Activated T-cell treated with anti-CD3 and anti-CD28 coated beads for 1 hour (primary cell): ENCODE measurements at places on chromosomes 16 and 17.

GRCh38 chr17:62627219-62627903 lies at the start of gene MRC2:
Gene MRC2 (plus strand): TSS chr17:62627670. CDS start chr17:62627803, 133 bp downstream.
- DNase-seq: no peak

GRCh38 chr17:40608061-40608581 lies 39.5 kb downstream of the SMARCE1 start:
- DNase-seq: no peak

DNA sequence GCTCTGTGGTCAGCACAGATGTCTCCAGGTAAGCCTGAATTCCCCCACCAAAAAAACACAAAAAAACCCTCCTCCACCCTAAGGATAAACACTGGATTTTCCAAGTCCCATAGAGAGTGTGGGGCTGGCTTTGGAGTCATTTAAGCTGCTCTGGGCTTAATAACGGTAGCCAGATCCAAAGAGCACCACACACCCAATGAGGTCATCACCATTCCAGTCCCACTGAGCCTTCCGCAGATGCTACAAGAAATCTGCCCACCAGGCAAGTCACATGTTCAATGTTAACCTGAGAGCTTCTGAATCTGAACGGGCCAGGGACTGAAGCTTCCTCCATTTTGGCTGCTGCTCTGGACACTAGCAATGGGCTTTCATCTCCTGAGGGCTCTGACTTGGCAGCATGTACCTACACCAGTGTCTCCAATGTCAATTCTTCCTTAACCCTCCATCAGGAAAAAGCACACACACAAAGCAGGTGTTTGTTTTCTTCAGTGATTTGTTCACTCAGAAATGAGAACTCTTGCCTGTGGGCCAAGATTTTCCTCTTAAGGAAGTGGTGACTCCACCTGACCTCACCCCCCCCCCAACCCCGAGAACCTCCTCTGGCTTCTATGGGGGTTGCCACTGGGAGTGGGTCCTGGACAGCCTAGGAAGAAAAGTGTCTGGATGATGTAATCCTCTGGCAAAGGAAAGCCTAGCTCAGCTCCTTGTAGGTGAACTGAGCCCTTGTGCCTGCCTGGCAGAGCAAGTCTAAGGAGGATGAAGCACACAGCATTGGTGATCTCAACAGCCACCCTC lies 220.1 kb downstream of the FOXL1 start:
- no peak for DNase-seq

GRCh38 chr17:74158761-74159160 lies 44.7 kb upstream of the RPL38 start:
- no peak for DNase-seq

GRCh38 chr17:72093707-72094106 lies 27.1 kb upstream of the SOX9 start:
- DNase-seq: no peak

DNA sequence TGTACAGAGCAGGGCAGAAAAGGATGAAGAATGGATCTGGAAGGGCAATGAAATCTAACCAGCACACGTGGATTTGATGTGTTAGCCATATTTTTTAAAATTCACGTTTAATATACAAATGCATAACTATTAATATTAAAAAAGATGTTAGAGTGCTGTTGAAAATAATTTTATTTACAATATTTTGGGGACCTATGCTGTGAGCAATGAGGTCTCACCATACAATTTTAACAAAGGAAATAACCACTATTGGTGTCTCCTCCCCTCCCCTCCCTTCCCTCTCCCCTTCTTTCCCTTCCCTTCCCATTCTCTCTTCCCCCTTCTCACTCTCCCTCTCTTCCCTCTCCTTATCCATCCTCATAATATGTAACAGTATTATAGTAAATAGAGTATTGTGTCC lies 64.2 kb upstream of the GPR139 start:
- no peak for DNase-seq

GRCh38 chr17:31609996-31610910 lies 218.8 kb downstream of the RAB11FIP4 start:
- DNase-seq: no peak

DNA sequence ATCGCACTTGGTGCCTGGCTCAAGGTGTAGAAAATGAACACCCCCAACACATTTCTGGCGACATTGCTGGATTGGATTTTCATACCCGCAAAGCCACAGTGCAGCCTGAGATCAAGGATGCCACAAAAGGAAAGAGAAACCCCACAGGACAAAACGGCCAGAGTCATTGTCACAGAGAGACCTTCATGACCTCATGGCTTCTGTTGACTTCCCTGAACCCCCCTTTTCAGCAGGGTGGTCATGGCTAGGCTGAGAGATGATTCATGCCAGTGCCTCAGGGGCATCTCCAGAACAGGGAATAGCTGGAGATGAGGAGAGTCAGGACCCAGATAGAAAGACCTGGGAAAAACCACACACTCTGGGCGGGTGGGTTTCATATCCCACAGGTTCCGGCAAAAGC lies 122.0 kb downstream of the C16orf95 start:
- no peak for DNase-seq

DNA sequence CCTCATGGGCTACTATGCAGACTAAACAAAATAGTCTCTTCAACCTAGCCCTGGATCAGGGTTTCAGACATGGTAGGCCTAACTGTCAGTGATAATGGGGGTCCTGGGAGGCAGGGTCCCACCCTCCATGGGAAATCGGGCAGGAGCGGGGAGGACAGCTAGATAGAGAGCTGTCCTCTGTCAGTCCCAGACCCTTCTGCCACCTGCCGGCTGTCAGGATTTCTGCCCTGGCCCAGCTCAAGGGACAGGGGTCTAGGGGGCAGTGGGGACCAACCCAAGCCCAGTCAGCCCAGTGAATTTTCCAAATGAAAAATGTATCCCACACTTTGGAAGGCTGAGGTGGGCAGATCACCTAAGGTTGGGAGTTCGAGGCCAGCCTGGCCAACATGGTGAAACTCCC lies 5.3 kb downstream of the CA7 start:
- no peak for DNase-seq

DNA sequence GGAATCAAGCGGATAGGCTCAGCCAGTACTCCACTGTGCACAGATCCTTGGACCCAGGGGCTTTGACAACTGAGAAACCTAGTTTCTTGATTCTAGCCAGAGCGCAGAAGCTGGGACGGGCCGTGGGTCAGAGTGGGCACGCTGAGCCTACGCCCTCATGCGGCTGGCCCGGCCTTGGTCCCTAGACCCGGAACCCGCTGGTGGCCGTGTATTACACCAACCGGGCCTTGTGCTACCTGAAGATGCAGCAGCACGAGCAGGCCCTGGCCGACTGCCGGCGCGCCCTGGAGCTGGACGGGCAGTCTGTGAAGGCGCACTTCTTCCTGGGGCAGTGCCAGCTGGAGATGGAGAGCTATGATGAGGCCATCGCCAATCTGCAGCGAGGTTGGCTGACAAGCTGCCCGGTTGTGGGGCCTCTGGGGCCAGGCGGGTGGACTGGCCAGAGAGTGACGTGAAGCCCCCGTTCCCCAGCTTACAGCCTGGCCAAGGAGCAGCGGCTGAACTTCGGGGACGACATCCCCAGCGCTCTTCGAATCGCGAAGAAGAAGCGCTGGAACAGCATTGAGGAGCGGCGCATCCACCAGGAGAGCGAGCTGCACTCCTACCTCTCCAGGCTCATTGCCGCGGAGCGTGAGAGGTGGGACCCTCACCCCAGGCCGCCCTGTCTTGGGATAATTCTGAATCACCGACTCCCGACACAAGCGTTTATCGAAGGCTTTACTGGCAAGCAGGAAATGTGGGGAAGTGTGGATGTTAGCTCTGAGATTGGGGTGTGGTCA lies 946 bp downstream of the STUB1 start:
- no peak for DNase-seq

DNA sequence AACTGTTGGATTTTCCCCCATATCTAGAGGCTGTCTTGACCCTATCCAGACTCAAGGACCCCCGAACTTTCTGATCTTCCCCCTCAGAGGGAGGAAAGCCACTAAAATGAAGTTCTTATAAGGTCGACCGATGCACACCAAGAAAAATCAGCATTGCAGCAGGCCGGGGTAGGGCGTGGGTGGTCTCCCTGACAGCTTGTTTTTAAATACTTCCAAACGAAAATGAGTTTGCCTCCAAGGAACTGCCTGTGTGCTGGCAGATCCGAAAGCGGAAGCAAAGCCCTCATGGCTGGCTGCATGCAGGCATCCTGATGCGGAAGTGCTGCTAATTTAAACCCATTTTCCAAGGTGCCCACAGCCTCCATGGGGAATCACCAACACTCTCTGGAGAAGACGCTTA lies 374.3 kb upstream of the XYLT1 start:
- DNase-seq: no peak

- DNase-seq: no peak
These were observed 46.3 kb downstream of the ZNF18 start for GRCh38 chr17:11950771-11951519.

DNA sequence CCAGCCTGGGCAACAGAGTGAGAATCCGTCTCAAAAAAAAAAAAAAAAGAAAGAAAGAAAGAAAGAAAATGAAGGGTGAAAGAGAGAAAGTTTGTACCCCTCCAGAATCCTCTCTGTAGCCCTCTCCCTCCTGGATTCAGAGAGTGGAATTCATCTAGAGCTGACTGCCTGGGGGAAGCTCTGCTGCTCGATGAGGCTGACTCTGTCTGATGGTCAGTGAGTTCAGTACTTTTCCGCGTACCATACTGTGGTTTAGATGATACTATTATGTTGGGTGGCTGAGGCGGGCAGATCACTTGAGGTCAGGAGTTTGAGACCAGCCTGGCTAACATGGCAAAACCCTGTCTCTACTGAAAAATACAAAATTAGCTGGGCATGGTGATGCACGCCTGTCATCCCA lies 14.8 kb downstream of the TMEM94 start:
- no peak for DNase-seq

DNA sequence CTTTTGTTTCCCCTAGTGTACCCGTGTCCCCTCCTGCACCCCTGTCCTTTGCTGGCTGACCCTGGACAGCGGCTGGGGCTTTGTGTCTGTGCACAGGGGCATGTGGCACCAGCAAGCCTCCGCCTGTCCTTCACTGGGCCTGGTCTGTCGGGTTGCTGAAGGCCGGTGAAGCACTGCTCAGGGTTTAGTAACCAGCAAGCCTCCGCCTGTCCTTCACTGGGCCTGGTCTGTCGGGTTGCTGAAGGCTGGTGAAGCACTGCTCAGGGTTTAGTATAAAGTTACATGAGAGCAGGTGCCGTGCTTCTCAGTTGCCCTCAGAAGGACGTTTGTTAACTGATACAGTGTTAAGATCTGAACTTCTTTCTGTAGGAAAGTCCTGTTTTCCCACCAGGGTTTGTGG lies 33.8 kb downstream of the DEF8 start:
- no peak for DNase-seq

DNA sequence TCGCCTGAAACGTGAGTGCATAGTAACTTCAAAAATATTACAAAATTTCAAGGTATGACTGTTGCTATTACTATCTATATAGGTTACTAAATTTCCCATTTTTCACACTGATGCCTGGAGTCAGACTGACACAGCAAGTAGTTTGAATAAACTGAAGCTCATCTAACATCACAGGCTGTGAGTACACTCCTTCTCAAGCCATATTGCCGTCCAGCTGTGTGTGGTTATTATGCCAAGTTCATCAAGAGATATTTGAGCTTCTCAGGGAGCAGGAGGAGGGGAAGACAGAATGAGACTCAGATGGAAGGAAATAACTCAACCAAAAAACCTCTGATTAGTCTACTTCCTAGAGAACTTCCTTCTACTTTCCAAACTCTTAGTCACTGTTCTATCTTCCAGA lies 473.9 kb downstream of the TOX3 start:
- no peak for DNase-seq

DNA sequence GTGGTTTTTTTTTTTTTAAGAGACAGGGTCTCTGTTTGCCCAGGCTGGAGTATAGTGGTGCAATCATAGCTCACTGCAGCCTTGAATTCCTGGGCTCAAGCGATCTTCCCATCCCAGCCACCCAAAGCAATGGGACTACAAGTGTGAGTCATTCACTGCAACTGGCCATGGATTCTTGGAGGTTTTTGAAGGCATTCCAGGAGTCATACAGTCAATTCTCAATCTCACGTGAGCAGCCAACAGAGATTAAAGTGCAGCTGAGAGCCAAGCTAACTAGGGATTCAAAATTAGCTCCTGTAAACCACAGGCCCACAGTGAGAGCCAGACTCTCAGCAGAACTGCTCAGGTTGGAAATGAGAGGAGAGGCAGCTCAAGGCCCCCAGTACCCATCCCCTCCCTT lies 30.2 kb downstream of the XPO6 start:
- DNase-seq: no peak

DNA sequence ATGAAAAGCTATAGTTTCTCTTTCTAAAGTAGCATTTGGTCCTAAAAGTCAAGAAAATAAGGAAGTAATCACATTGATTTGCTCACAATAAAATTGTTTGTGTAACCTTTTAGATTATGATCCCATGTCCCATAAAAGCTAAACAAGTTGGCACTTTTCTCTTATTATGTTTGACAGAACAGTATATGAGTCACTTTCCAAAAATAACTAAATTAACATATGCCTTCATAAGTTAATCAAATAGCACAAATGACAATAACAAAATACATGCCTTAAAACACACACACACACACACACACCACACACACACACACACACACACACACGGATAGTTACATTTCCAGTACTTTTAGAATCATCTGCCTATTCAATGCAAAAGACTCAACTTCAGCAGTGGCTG lies 2.8 kb downstream of the MED13 start:
- no peak for DNase-seq

- no peak for DNase-seq
These were observed 19.8 kb downstream of the SPHK1 start for GRCh38 chr17:76404256-76404655.

DNA sequence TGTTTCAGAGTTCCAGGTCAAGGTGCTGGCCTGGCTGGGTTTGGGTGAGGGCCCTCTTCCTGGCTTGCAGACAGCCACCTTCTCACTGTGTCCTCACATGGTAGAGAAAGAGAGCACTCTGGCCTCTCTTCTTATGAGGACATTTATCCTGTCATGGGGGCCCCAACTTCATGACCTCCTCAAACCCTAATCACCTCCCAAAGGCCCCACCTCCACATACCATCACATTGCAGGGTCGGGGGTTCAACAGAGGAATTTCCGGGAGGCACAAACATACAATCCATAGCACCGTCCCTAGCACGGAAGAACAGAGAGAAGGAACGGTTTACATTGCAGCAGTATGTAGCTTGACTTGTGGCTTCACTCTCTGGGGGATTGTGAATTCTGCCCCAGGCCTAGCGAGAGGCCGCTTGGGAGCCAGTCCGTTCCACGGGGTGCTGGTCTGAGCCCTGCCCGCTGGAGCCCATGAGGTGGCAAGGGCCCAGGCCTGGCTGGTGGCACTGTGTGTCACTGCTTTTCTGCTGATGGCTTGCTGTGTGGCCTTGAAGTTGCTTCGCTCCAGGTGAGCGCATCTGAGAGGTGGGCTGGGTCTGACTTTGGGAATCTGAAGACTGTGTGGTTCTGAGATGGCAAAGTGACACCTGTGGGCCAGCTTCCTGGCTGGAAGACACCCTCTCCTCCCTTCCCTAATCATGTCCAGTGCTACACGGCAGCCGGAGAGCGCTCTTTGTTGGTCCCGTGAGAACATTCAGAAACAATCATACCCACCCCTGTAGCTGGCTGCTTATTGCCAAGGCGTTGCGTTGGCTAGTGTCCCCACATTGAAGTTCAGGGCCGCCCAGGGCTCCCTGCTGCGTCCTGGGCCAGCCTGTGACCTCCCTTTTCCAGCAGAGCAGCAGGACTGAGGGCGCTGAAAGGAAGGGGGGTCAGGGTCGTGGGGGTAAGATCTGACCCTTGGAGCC lies 98.3 kb downstream of the CMIP start:
- DNase-seq: no peak

GRCh38 chr16:80198311-80199299 lies 342.2 kb upstream of the DYNLRB2 start:
- DNase-seq: no peak

GRCh38 chr17:15475631-15476354 lies 8.4 kb upstream of the CDRT4 start:
- no peak for DNase-seq
